ENCODE measurements at places on chromosomes 6 and 20.

GRCh38 chr6:124482071-124482491, 480.2 kb upstream of the RNF217 start:
- no peaks in the 10 kb centered on the region for H3K27me3 ChIP-seq
- no peaks in the 10 kb centered on the region for H3K36me3 ChIP-seq
- H3K27ac ChIP-seq: no peak overlapping the region
- DNase-seq: no peak
- no peak overlapping the region for H3K4me3 ChIP-seq

DNA sequence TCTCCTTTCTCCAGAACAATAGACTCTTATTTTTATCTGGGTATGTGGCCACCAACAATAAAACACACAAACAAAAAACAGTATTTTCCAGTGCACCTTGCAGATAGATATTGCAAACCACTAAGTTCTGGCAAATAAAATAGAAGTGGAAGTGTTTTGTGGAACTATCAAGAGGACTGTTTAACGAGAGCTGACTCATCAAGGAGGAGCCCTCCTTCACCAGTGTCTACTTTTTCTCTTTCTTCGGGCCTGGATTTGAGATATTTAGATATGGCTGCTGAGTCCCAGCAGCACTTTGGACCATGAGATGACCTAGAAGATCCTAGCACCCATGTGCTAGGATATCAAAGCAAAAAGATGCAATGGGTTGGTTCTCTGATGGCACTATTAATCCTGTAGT, 154.7 kb downstream of the AIG1 start:
- H3K27me3 ChIP-seq: no peaks in the 10 kb centered on the region
- no peak for DNase-seq
- no peaks in the 10 kb centered on the region for H3K4me1 ChIP-seq
- no peak overlapping the region for H3K27ac ChIP-seq
- no peaks in the 10 kb centered on the region for H3K36me3 ChIP-seq

GRCh38 chr6:42781546-42781795, 381 bp upstream of the BICRAL start:
- H3K36me3 ChIP-seq: no peaks in the 10 kb centered on the region
- H3K27me3 ChIP-seq: no peaks in the 10 kb centered on the region
- DNase-seq: no peak
- peak overlapping the region; percentile 100 for H3K27ac ChIP-seq

DNA sequence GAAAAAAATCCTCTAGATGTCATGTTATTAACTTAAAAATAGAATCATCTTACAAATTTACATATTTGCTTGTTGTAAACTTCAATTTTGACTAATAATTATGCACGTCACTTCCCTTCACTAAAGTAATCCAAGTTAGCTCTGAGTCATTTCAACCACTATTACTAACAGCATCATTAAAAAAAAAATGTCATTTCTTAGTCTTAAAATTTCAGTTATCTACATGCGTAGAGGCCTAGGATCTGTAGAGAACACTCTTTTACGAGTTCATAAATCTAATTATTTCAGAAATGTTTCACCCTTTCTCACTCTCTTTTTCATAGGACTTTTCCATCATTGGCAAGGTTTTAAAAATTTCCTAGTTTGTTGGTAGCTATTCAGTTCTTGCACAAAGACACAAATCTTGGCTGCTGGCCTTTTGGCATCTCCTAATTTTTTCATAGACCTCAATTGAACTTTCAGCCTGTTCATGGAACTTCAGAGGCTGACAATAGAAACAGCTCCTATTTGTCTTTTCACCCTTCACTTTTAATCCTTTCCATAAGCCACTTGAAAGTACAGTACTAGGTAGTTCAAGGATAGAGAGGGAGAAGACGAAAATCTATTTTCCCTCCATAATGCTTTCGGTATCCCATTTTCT, 61.5 kb downstream of the OGFRL1 start:
- no peak overlapping the region for H3K4me3 ChIP-seq
- DNase-seq: no peak
- no peaks in the 10 kb centered on the region for H3K36me3 ChIP-seq
- H3K4me1 ChIP-seq: peaks cover 22% of the 10 kb centered on the region

GRCh38 chr6:250676-251075, 41.6 kb upstream of the DUSP22 start:
- H3K4me3 ChIP-seq: no peak overlapping the region
- no peaks in the 10 kb centered on the region for H3K36me3 ChIP-seq
- DNase-seq: no peak
- peaks cover 9% of the 10 kb centered on the region for H3K4me1 ChIP-seq

DNA sequence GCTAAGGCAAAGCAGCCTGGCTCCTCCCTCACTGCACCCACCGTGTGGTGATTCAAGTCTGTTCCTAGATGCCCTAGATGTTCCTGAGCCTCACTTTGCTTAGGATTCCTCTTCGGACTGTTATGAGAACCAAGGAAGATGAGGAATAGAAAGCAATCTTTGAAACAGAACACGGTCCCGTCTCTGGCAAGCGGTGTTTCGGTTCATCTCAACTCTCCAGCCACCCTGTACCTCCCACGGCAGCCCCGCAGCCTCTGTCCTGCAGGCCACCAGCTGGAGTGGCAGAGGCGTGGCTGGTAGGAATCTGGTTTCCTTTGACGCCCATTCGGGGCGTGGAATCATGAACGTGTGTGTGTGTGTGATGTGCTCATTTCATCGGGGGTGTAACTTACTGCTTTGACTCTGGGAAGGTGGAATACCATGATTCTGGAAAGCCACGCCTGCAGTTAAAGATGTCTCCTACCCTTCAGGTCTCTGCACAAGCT, 21.3 kb downstream of the PDE10A start:
- no peaks in the 10 kb centered on the region for H3K27me3 ChIP-seq
- no peaks in the 10 kb centered on the region for H3K36me3 ChIP-seq
- H3K4me1 ChIP-seq: no peaks in the 10 kb centered on the region
- H3K27ac ChIP-seq: no peak overlapping the region

GRCh38 chr20:36854348-36855240, 21.3 kb upstream of the TLDC2 start:
- no peak overlapping the region for H3K4me3 ChIP-seq
- H3K27ac ChIP-seq: peak overlapping the region; percentile 79
- H3K36me3 ChIP-seq: no peaks in the 10 kb centered on the region
- H3K27me3 ChIP-seq: no peaks in the 10 kb centered on the region
- H3K4me1 ChIP-seq: peaks cover 78% of the 10 kb centered on the region

- H3K27me3 ChIP-seq: no peaks in the 10 kb centered on the region
- no peak overlapping the region for H3K4me3 ChIP-seq
- H3K27ac ChIP-seq: no peak overlapping the region
- no peak for DNase-seq
- H3K36me3 ChIP-seq: no peaks in the 10 kb centered on the region
- H3K4me1 ChIP-seq: no peaks in the 10 kb centered on the region
These were observed 44.9 kb downstream of the KCTD20 start for GRCh38 chr6:36487698-36488097.

DNA sequence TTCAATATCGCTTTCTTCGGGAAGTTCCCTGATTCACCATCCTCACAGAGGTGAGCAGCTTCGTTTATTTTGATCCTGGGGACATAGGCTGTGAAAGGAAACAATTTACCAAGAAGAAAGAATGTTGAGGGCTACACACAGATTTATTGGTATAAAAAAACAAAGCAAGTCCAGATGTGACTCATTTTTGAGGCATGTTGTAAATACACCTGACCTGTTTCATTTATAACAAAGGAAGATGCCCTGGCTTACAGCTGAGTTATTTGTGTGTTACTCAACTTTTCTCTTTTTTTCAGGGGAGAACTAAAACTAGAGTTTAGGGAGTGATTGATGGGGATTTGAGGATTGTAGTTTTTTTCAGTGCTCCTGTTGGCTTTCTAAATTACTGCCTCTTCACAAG, 489.5 kb downstream of the CBLN4 start:
- no peak overlapping the region for H3K4me3 ChIP-seq
- no peaks in the 10 kb centered on the region for H3K4me1 ChIP-seq
- no peak overlapping the region for H3K27ac ChIP-seq
- DNase-seq: no peak
- no peaks in the 10 kb centered on the region for H3K27me3 ChIP-seq

GRCh38 chr20:39144757-39145156, 182.6 kb downstream of the DHX35 start:
- H3K4me1 ChIP-seq: no peaks in the 10 kb centered on the region
- H3K27ac ChIP-seq: no peak overlapping the region
- H3K36me3 ChIP-seq: no peaks in the 10 kb centered on the region
- no peak for DNase-seq
- no peak overlapping the region for H3K4me3 ChIP-seq

DNA sequence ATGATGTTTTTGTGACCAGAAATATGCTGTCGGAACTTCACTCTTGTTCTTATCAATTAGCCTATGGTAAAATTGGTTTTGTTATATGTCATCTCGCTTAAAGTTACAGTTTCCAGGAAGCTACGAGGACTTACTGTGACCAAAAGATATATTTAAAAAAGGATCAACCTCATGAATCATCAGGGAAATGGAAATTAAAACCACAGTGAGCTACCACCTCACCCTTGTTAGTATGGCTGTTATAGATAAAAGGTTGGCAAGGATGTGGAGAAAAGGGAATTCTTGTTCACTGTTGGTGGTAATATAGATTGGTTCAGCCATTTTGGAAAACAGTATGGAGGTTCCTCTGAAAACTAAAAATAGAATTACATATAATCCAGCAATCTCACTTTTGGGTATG, 14.3 kb upstream of the INSM1 start:
- no peak for DNase-seq
- no peaks in the 10 kb centered on the region for H3K27me3 ChIP-seq
- H3K4me3 ChIP-seq: no peak overlapping the region
- H3K4me1 ChIP-seq: no peaks in the 10 kb centered on the region
- no peaks in the 10 kb centered on the region for H3K36me3 ChIP-seq

DNA sequence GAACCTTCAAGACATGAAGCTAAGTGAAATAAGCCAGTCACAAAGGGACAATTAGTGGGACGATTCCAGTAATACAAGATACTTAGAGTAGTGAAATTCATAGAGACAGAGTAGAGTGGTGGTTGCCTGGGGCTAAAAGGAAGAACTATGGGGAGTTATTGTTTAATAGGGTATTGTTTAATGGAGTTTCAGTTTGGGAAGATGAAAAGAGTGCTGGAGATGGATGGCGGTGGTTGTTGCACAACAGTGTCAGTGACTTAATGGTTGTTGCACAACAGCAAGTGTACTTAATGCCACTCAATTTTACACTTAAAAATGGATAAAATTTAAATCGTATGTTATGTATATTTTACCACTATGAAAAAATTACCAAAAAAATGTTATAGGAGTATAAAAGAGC, 209.7 kb upstream of the TENT5A start:
- H3K27me3 ChIP-seq: no peaks in the 10 kb centered on the region
- no peaks in the 10 kb centered on the region for H3K4me1 ChIP-seq
- H3K36me3 ChIP-seq: no peaks in the 10 kb centered on the region
- DNase-seq: no peak
- no peak overlapping the region for H3K27ac ChIP-seq
- no peak overlapping the region for H3K4me3 ChIP-seq

- no peak for DNase-seq
- no peaks in the 10 kb centered on the region for H3K27me3 ChIP-seq
- no peak overlapping the region for H3K4me3 ChIP-seq
- H3K27ac ChIP-seq: no peak overlapping the region
- no peaks in the 10 kb centered on the region for H3K4me1 ChIP-seq
These were observed 488.0 kb upstream of the NOX3 start for GRCh38 chr6:155943635-155944034.

DNA sequence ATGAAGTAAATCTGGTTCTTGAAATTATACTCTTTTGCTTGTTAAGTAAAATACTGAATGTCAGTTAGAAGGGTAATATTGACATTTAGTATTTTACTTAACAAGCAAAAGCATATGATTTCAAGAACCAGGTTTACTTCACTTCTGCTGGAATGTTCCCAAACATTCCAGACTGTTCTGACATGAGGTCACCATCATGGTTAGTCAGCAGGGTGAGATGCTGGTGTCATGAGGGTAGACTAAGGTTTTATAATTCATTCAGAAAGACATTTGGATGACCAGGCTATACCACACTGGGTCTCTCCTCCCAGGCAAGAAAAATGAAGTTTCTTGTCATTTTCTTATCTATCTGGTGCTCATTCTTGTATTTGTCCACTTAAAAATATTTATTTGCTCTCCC, 414.4 kb upstream of the MMS22L start:
- no peaks in the 10 kb centered on the region for H3K36me3 ChIP-seq
- H3K27ac ChIP-seq: no peak overlapping the region
- no peak overlapping the region for H3K4me3 ChIP-seq
- H3K4me1 ChIP-seq: no peaks in the 10 kb centered on the region
- DNase-seq: no peak

DNA sequence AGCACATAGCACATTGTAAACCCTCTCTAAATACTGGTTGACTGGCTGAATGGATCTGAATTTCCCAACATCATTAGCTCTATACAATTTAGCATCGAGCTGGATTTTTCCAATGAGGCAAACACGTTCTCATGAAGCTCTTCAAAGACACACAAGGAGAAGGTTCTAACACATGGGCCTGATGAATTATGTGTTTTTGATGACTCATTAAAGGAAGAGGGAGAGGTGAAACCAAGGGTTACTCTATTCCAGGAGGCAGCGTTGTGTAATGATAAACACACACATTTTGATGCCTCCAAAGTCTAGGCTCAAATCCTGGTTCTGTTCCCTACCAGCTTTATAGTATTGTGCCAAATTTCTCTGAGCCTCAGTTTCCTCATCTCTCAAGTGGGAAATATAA, 84.3 kb downstream of the PFDN4 start:
- no peaks in the 10 kb centered on the region for H3K4me1 ChIP-seq
- no peaks in the 10 kb centered on the region for H3K36me3 ChIP-seq
- no peak for DNase-seq
- H3K27me3 ChIP-seq: no peaks in the 10 kb centered on the region
- no peak overlapping the region for H3K4me3 ChIP-seq
- H3K27ac ChIP-seq: no peak overlapping the region

- no peak overlapping the region for H3K4me3 ChIP-seq
- no peak for DNase-seq
- no peak overlapping the region for H3K27ac ChIP-seq
- no peaks in the 10 kb centered on the region for H3K4me1 ChIP-seq
- no peaks in the 10 kb centered on the region for H3K36me3 ChIP-seq
- H3K27me3 ChIP-seq: no peaks in the 10 kb centered on the region
These were observed 89.1 kb downstream of the AFG1L start for GRCh38 chr6:108383981-108384380.

DNA sequence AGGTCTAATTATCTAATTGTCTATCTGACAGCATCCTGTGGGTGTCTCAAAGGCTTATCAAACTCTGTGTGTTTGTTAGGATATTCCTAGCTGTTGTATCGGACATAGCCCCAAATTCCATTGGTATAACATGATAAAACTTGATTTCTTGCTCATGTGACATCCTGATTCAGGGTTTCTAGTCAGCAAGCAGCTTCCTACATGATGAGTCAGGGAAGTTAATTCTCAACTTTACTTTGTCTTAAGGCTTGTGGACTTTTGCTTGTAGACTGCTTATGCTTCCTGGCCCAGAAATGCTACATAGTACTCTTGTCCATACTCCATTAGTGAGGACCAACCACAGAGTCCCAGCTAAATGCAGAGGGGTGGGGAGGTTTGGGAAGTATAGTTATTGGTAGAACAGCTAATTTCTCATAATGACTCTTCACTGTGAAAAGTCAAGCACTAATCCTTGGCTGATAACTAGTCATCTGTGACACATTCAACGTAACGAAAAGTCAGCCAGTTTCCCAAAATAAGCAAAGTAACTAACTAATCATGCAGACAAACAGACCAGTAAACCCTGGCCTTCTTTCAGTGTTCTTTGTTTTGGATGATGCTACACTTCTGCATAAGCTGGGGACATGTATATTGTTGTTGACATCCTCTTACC, 25.8 kb downstream of the NKAIN2 start:
- no peak overlapping the region for H3K4me3 ChIP-seq
- H3K27ac ChIP-seq: no peak overlapping the region
- no peak for DNase-seq
- no peaks in the 10 kb centered on the region for H3K27me3 ChIP-seq

Measured in vagina (tissue), 2 donors.